ENCODE measurements at places on chromosomes 3 and 15. TPM values are rescaled to one million over a fixed set of nuclear protein-coding genes. Genes with fewer than 3 reads are reported as not detected.
A peak's percentile ranks its signal among the peaks of the same experiment; 100 is the strongest.

The ADCY5 gene
- total RNA-seq: 2.1 TPM

The MUC13 gene
- total RNA-seq: not detected

The ISG20 gene
- total RNA-seq: 1.1 TPM

The XCR1 gene
- not detected for total RNA-seq

The FBXL22 gene
- not detected for total RNA-seq

The RAMAC gene
- 38.2 TPM for total RNA-seq

The FBXO40 gene
- not detected for total RNA-seq

The ST8SIA2 gene
- total RNA-seq: 30.4 TPM

The STXBP5L gene
- 54.7 TPM for total RNA-seq

- DNase-seq: no peak
Measured at GRCh38 chr3:94043285-94043684, 14.9 kb upstream of the STX19 start.

DNA sequence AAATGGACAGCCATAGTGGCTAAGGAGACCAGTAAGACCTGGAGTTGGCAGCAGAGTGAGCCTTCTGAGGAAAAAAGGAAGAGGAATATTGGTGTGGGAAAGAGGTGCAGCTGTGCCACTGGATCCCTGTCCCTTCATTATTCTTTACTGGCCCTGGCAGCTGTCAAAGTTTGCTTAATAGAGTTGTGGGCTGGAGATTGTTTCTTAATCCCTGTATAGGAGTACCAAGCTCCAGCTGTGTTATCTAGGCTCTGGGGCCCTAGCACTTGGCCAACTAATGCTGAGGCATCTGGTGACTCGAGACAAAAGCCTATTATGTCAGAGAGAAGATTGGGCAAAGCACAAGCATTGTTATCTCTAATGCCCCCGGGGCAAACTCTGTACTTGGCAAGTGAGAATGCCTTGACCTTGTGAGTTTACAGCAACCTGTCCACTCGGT, 61.4 kb downstream of the ZNF609 start:
- no peak for DNase-seq

- DNase-seq: no peak
Measured at GRCh38 chr3:188656196-188656982, 502.4 kb downstream of the LPP start.

- no peak for DNase-seq
Measured at GRCh38 chr15:49273734-49274318, 103.8 kb downstream of the GALK2 start.

DNA sequence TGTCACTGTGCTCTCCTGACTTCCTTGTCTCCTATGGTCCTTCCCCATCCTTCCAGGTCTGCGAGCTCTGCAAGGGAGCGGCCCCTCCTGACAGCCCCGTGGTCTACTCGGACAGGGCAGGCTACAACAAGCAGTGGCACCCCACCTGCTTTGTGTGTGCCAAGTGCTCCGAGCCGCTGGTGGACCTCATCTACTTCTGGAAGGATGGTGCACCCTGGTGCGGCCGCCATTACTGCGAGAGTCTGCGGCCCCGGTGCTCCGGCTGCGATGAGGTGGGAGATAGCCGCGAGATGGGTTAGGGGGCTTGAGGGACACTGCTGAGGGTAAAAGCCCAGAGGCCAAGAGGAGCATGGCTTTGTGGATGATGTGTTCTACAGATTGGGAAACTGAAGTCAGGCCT, 63.8 kb downstream of the LMCD1 start:
- no peak for DNase-seq

- DNase-seq: no peak
Measured at GRCh38 chr15:68663526-68663925, 84.7 kb downstream of the CORO2B start.

DNA sequence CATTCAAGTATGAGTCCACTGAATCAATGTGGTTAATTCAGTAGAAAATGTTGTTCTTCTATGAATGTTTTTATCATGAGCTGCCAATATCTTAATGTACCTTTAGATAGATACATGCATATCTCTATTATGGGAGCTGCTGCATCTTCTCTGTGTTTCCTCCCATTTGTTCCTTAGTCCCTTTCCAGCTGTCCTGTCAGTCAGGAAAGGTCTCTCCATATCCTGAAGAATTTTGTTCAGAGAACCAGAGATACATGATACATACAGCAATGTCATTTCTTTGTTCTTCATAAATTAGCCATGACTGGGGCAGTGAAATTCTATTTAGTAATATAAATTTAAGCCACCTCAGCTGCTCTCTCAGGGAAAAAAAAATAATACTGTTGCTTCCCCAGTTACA, 103.7 kb downstream of the P3H2 start:
- DNase-seq: no peak

GRCh38 chr3:182710557-182711157, 82.6 kb upstream of the ATP11B start:
- no peak for DNase-seq

GRCh38 chr3:193853511-193854219, 260.7 kb downstream of the OPA1 start:
- no peak for DNase-seq

- DNase-seq: no peak
Measured at GRCh38 chr3:188943591-188943990, 228.2 kb upstream of the TPRG1 start.

DNA sequence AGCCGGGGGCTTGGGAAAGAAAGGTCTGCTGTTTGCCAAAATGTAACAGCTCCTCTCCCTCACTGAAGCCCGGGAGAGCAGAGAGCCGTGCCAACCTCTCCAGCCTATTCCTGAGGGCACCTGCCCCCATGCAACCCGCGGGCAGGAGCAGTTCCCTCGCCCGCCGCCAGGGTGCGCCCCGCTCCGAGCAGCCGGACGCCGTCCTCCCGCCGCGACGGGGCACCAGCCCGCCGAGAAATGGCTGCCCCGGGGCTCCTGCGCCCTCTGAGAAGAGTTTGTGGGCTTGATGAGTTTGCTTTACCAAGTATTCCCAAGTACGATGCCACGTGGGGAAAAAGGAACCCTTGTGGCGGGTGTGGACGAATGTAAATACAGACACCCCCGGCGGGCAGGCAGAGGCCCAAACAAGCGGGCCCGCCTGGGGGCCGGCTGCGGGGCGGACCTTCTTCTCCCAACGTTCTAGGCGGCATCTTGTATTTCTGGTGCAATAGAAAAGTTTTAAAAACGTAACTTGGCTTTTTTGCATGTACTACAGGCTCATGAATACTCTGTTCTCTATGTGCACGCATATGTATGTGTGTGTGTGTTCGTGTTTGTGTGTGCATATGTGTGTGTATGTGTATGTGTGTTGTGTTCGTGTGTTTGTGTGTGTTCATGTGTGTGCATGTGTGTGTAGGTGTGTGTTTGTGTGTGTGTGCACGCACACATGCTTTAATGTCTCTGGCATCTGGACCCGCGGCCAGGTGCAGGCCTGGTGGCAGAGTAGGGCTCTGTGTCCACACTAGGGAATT, 162.9 kb downstream of the CHSY1 start:
- peak; percentile 84 for DNase-seq

GRCh38 chr15:73637527-73637926, 4.3 kb upstream of the NPTN start:
- no peak for DNase-seq

DNA sequence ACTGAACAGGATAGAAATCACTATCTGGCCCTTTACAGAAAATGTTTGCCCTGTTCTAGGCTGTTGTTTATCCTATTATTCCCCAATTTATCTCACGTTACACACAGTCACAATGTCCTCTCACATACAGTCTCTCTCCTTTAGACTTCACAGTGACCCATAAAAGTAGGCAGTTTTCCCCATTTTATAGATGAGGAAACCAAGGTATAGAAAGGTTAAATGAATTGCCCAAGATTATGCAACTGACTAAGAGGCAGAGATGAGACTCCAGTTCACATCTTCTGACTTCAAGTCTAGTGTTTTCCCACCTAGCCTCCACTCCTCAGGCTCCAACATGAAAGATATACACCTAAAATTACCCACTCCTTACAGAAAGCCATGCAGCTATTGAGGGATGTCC, 99.3 kb upstream of the PLCL2 start:
- no peak for DNase-seq

GRCh38 chr3:32601722-32602121, 31.1 kb upstream of the DYNC1LI1 start:
- no peak for DNase-seq

DNA sequence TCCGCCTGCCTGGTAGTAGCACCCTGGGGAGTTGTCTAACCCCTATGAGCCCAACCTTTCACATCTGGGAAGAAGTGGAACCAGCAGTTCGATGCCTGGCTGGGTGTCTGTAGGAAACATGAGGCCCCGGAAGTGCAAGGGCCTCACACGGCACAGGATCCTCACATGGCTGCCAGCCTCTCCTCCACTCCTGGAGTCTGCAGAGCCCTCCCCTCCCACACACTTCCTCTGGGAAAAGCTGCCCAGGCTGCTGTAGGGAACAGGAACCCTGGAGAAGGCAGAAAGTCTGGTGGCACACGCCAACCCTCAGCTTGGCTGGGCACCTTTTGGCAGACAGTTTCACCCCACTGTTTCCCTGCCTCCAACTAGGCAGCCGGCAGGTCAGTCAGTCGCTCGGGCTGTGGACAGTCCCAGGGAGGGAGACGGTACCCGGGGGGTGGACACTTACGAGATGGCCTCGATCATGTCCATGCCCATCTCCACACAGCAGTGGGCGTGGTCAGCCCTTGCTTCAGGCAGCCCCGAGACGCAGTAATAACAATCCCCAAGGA, 118.4 kb downstream of the ADCY5 start:
- DNase-seq: no peak

GRCh38 chr3:115280506-115280905, 133.4 kb upstream of the ZBTB20 start:
- no peak for DNase-seq

DNA sequence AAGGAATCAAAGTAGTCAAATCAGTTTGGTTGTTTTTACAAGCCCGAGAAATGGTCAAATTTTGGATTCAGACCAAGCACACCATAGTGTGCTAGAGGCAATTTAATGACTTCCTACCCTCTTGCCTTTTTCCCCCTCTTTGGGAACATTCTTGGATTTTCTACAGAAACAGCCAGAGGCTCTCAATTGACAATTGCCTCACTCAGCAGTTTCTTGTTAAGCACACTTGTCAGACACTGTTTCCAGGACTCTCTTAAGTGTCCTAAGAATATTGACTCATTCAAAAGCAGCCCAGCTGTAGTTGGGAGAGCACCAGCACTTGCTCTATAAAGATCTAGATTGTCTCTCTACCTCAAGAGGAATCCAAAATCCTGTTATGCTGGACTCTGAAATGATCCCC, 1.5 kb upstream of the SLC35G2 start:
- no peak for DNase-seq

GRCh38 chr15:40693904-40694687, 878 bp upstream of the RAD51 start:
- DNase-seq: no peak

- no peak for DNase-seq
Measured at GRCh38 chr3:10319804-10320203, 1.1 kb downstream of the SEC13 start.

DNA sequence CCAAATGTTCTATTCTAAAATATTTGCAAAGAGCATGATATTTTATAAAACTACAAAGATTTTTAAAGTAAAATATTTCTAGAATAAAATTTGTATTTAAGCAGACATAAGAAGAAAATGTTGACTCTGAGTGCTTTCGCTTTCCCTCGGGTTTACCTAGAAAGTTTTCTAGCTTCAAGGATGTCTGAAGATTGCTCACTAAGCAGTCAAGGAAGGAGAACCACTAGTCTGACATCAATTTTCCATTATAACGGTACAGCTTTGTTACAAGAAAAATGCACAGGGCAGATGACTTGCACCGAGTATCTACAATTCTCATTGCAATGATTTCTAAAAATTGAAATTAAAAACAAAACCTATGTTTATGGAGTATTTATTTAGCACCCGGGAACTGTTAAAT, 14.2 kb downstream of the GPR15 start:
- DNase-seq: no peak

DNA sequence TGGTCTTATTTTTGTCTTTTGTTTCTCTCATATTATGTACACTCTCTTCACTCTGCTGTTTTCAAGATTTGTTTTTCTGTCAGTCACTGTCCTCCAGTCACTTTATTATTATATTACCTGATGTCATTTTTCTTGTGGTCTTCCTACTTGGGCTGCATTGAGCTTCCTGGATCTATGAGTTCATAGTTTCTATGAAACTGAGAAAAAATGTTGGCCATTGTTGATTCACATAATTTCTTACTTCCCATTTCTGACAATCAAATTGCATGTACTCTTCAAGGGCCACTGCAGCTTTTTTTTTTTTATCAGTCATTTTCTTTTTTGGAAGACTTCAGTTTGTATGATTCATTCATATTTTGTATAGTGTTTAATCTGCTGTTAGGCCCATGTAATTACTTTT, 1180.6 kb upstream of the GBE1 start:
- DNase-seq: no peak

DNA sequence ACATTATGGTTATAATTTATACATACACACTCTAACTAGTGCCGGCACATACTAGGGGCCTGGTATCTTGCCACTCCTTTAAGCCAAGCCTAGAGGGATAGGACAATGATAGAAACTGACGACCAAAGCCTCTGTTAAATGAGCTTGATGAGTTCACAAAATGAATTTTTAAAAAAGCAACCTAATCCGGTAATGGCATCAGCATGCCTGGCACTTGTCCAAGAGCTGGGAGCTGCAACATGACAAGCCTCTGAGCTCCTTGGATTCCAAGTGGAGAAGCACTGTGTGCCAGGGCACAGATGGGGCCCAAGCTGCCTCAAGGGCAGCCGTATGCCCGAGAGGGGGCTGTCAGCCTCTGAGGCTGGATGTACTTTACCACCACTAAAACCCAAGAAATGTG, 9.7 kb downstream of the ETV5 start:
- DNase-seq: peak; percentile 39

DNA sequence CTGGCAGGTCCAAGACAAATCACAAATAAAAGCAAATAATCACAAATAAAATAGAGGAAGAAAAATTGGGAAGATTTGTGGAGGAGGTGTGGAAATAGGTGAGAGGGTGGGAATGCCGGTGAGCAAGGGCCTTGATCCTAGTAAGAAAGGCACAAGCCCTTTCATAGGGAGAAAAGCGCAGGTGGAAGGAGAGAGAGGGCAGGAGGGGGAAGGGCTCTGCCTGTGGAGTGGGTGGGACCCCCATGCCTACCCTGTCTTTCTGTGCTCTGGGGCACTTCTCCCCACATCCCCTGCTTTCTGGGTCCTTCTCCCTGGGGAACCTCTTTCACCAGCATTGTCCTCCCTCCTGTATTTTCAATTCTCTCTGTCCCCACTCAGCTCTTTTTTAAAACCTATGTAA, 711 bp upstream of the TGM5 start:
- no peak for DNase-seq
